Activated T-cell treated with anti-CD3 and anti-CD28 coated beads for 48 hours (primary cell): ENCODE measurements at places on chromosomes 4 and X.

DNA sequence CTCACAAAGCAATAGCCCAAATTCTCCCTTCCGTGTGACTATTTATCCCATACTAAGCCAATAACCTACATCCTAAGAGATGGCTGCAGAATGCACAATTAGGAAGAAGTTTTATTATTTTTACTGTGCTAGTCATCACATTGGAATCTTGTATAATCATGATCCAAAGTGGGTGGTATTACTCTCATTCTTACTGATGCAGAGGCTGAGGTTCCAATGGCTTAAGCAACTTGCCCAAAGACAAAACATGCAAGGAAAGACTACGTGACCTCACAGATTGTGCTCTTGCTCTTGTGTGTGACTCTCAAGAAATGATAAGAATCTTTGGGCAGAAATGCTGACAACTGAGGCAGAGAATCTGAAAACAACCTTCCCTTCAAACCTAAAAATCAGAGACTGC, 212.2 kb downstream of the LDB2 start:
- no peak for DNase-seq

- DNase-seq: no peak
Observed at GRCh38 chr4:111650674-111651086, 494.6 kb upstream of the FAM241A start.

DNA sequence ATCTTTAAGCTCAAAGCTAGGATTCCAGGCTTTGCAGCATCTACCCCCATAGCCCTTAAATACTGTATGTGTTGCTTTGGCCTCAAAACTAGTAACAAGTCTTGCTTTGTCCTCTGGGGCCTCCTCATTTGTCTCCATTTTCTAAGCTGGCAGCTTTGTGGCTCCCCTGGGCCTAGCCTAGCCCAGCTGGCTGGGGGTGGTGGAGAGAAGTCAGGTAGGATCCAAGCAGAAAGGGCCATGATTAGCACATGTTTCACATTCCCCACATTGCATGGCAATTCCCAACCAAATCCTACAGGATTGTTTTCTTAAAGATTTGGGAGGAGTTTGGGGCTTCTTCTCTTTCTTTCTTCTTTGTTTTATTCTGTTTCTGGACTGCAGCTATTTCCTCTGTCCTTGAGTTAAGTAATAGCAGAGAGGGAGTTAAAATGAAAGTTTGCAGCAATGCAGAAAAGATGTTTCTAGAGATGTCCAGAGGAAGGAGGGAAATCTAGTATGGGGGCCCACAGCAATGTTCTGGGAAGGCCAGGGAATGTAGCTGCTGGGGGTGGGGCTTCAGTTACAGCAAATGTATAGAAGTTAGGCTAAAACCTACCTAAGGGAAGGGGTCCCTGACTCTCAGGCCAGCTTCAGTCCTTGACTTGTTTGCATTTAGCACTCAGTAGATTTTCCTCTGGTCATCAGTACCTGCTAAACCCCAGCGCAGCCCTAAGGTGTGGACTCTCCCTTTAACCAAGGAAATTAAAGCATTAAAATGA, 92.1 kb downstream of the SHROOM4 start:
- no peak for DNase-seq

GRCh38 chr4:78484574-78484973, 67.0 kb upstream of the ANXA3 start:
- DNase-seq: no peak
